ENCODE measurements at places on chromosomes 3 and 15.
A peak's percentile ranks its signal among the peaks of the same experiment; 100 is the strongest.

- no peak for DNase-seq
Measured at GRCh38 chr3:3615533-3615932, 183.7 kb upstream of the LRRN1 start.

DNA sequence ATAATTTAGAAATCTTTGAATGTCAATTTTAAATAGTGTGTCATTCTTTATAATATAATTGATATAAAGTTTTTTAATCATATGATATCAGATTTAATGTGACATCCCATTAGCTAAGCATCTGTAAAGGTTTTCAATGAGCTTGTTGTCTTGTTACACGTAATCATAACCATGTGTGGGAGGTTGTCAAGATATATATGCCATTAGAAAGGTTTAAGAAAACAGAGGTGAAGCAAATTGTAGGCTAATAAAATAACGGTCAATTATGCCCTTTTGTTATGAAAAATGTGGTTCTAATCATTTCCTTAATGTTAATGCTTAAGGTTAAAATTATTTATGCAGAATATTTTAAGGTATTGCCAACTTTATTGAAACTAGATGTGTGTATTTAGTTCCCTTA lies 56.3 kb downstream of the RSRC1 start:
- DNase-seq = no peak

- DNase-seq = no peak
Measured at GRCh38 chr3:114447545-114447944, 153.7 kb downstream of the TIGIT start.

DNA sequence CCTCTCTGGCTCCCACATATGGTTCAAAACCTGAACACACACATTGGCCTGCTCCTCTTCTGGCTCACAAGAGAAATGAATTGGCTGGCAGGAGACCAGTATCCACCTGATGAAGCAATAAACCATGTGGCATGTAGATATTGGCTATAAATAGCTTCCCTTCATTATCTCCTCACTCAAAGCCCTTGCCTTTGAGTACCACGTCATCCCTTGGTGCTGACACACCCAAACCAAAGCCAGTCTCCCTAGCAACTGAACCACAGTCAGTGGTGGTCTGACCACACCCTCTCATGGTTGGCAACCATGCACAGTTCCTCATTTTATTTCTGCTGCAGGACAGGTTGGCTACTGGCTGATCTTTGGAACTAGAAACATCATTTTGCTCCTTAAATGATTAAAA lies 98.8 kb downstream of the ZNF621 start:
- DNase-seq = peak; percentile 72

GRCh38 chr15:38623744-38624143 lies 59.1 kb upstream of the RASGRP1 start:
- no peak for DNase-seq

Data from T1000 (cell line).